Left forelimb (tissue), 1 donor: ENCODE measurements at places on chromosomes 2 and 18.

GRCh38 chr18:36188916-36189315 is 1.6 kb downstream of the MOCOS start:
- DNase-seq, result no peak

- DNase-seq, result peak; percentile 40
Observed at GRCh38 chr2:11811036-11811654, 64.7 kb downstream of the LPIN1 start.

GRCh38 chr18:23969664-23970063 is 44.9 kb upstream of the TTC39C start:
- no peak for DNase-seq

GRCh38 chr18:12769136-12769535 is 66.3 kb downstream of the PSMG2 start:
- DNase-seq, result no peak

- no peak for DNase-seq
Observed at GRCh38 chr18:79069717-79070151, 540 bp downstream of the ATP9B start.

DNA sequence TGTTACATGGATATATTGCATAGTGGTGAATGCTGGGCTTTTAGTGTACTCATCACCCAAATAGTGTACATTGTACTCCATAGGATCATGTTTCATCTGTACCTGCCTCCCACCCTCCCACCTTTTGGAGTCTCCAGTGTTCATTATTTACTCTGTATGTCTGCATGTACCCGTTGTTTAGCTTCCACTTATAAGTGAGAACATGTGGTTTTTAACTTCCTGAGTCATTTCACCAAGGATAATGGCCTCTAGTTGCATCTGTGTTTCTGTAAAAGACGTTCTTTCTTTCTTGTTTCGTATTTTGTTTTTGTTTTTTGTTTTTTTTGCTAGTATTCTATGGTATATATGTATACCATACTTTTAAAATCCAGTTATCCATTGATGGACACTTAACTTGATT is 107.5 kb downstream of the MSTN start:
- DNase-seq, result no peak

DNA sequence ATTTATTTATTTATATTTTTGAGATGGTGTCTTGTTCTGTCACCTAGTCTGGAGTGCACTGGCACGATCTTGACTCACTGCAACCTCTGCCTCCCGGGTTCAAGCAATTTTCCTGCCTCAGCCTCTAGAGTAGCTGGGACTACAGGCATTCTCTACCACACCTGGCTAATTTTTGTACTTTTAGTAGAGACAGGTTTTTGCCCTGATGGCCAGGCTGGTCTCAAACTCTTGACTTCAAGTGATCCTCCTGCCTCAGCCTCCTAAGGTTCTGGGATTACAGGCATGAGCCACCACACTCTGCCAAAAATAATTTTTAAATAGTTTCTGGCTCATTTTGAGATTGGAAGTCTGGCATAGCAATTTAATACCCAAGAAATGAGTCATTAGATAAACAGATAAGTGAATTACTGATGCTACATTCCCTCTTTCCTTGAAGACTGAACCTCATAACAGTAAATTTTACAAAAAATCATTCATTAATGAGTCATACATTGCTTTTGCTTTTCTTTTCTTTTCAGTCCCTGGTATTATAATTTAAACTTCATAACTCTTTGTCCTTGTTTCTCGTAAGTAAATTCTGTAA is 881.6 kb upstream of the PIK3C3 start:
- no peak for DNase-seq

GRCh38 chr2:11667866-11668637 is 1.9 kb downstream of the NTSR2 start:
- DNase-seq, result no peak

DNA sequence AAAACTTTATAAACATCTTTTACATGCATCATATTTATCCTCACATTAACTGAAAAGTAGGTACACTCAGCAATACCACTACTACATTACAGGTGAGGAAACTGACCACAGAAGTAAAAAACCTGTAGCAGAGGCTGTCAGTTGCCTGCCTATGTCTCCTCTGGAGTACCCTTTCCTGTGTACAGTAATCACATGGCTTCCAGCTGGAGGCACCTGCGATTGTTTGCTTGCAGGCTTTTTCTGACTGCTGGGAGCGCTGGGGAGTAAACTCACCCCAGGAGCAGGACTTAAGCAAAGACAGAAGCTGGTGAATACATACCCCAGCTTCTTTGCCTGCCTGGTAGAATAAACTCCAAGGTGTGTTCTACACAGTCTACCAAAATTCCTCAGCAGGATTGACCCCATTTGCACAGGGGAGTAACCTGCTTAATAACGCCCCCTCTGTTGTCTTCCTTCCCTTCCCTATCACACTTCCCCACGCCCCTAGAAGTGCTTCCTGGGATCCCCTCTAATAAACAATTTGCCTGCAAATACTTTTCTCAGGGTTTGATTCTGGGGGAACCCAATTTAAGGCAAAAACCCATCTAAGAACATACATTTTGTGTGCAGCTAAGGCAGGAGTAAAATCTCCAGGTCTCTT is 138.9 kb downstream of the PTH2R start:
- no peak for DNase-seq

GRCh38 chr18:75066936-75067335 is 142.0 kb downstream of the PTGR3 start:
- DNase-seq, result no peak

- DNase-seq, result no peak
Observed at GRCh38 chr2:55063713-55064323, 13.6 kb upstream of the RTN4 start.

DNA sequence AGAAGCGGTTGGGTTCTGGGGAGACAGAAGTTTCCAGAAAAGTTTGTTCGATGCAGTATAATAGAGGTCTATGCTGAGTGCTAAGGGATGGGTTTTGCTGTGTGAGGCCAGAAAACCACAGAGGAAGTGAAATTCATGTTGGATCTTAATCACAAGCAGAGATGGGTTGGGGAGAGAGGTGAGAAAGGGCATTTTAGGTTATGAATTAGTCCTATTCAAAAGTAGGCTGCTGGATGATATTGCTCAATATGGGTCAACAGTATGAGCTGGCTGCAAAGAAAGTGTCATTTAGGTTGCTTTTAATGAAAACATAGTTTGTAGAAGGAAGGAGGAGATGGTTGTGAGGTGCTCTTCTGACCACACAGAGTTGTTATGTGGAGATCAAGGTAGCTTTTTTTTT is 118.8 kb upstream of the LHCGR start:
- DNase-seq, result no peak

DNA sequence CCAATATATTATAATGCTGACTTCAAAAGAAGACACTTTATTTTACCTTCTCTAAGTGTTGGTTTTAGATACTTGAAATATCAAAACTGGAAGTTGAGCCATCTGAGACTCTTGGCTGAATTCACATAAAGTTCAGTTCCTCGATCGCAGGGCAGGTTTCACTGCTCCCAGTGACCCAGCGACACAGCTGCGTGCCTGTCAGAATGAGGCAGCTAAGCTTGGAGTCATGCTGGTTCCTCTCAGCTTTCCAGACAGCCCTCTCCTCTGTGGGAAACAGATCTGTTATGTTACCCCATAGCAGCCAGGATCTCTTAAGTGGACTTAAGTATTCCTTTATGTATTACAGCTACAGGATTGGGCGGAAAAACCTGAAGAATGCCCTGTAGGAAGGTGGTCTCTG is 142.8 kb upstream of the ALPP start:
- DNase-seq, result no peak

DNA sequence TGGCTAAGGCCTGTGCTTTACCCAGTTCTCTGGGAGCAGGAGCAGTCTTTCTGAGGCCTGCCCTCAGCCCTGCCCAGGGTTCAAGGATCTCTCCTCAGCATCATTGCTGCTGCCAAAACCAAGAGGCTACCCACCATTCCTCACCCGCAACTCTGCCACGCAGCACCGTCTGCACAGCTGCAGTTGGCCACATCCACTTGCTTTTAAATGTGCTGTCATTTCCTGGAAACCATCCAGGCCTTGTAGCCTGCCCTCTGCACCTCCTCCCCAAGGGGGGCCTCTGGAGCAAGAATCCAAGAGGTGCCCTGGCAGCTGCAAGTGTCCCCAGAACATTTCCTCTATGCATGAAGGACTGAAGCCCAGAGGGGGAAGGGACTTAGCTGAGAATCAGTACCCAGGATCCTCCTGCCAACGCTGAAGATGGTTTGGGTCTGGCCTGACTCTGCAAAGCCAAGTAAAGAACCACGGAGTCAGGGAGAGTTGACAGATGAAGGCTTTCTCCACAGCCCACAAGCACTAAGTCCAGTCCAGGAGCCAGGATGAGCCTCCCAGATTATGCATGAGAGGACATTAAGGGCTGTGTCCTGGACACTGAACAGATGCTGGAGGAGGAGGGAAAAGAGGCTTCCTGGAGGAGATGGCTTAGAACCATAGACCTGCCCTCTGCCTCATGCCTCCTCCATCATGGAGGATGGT is 14.9 kb downstream of the EMX1 start:
- no peak for DNase-seq
